Activated naive CD8-positive, alpha-beta T cell treated with anti-CD3 and anti-CD28 coated beads, Interleukin-2, amount 10 ng/mL, durations not matched to agents 7 days and 5 days (primary cell): ENCODE measurements at places on chromosomes 2 and 18.
A peak's percentile ranks its signal among the peaks of the same experiment; 100 is the strongest.

DNA sequence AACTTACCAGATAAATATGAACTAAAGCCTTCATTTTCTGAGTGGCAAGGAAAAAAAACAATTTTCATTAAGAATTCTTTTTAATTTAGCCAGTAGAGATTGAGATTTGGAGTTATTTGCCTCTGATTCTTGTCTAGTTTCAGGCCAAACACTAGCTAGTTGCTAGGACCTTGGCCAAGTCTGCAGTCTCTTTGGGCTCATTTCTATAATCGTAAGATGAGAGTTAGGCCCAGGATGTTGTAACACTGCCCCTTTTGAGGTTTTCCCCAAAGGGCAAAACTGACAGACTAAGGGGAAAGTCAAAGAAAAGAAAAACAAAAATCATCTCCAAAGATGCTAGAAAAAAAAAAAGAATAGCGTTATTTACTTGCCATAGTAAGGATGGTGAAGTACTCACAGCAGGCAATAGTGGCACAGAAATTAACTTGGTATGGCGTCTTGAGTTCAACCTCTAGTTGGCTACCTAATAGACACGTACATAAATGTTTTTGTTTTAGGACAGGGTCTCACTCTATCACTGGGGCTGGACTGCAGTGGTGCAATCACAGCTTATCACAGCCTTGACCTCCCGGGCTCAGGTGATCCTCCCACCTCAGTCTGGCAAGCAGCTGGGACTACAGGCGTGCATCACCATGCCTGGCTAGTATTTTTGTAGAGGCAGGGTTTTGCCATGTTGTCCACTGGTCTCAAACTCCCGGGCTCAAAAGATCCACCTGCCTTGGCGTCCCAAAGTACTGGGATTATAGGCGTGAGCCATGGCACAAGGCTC lies 23.0 kb upstream of the ADAM17 start:
- DNase-seq: no peak

GRCh38 chr18:38895560-38895959 lies 1330.0 kb upstream of the CELF4 start:
- DNase-seq: no peak

GRCh38 chr2:71951718-71952404 lies 195.8 kb downstream of the CYP26B1 start:
- no peak for DNase-seq

DNA sequence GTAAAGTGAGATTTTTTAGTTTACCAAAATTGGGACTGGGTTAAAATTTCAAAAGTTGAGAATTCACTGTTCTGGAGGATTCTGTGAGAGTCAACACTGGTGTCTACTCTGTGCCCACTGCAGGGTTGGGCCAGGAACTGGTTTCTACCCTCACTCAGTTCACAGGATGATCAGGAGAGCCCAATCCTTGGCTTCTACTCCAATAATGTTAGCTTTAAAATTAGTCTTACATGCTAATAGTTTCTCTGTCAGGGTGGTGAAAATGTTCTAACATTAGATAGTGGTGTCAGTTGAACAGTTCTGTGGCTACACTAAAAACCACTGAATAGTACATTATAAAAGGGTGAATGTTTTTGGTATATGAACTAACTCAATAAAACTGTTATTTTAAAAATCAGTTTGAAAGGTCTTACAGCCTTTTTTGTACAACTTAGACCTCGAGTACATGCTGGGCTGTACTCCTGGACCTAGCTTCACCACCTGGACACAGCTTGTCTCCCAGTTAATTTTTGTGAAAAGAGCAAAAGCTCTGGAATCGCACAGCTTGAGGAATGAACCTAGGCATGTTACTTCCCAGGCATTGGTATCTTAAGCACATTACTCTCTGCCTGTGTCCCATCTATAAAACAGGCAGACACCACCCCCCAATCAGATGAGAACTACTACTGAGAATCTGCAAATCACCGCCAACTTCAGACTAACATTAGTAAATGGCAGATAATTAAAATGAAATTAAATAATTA lies 44.4 kb downstream of the ACVR1 start:
- no peak for DNase-seq

DNA sequence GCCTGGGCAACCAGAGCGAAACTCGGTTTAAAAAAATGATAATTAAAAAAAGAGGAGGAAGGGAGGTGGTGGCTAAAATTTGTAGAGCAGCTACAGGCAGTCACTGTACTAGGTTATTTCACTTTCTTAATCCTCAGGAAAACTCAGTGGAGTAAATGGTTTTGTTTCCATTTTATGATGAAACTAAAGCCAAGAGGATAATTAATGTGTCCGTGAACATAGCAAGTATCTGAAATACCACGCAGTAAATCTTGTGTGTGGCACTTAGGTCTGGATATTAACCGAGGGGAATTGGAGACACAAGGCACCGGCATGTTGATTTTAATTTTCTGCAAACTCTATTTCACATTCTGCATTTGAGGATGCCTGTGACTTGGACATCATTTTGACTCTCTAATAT lies 14.5 kb downstream of the SH3BP4 start:
- DNase-seq: no peak

GRCh38 chr2:29871541-29871940 lies 49.8 kb downstream of the ALK start:
- no peak for DNase-seq

DNA sequence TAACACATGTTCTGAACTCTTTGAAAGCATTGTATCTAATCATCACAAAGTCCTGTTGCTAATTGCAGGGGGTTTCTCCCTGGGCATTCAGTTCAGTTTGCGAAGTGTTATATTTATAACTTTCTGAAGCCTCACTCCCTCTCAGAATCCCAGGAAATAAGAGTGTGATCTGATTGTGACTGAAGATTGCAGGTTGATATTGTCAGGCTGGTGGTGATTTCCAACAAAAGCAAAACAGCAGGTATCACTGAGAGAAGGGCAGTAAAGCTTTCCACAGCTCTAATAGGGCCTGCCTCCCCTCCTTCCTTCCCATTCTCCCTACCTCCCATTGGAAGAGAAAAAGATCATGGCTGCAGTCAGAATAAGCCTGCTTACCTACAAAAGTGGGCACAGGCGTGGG lies 466.7 kb upstream of the FSHR start:
- no peak for DNase-seq

- no peak for DNase-seq
Measured at GRCh38 chr2:1649103-1650084, 94.9 kb downstream of the PXDN start.

- DNase-seq: peak; percentile 70
Measured at GRCh38 chr2:84939426-84940087, 31.4 kb upstream of the KCMF1 start.

GRCh38 chr2:45259547-45260160 lies 250.4 kb upstream of the SIX2 start:
- DNase-seq: no peak

DNA sequence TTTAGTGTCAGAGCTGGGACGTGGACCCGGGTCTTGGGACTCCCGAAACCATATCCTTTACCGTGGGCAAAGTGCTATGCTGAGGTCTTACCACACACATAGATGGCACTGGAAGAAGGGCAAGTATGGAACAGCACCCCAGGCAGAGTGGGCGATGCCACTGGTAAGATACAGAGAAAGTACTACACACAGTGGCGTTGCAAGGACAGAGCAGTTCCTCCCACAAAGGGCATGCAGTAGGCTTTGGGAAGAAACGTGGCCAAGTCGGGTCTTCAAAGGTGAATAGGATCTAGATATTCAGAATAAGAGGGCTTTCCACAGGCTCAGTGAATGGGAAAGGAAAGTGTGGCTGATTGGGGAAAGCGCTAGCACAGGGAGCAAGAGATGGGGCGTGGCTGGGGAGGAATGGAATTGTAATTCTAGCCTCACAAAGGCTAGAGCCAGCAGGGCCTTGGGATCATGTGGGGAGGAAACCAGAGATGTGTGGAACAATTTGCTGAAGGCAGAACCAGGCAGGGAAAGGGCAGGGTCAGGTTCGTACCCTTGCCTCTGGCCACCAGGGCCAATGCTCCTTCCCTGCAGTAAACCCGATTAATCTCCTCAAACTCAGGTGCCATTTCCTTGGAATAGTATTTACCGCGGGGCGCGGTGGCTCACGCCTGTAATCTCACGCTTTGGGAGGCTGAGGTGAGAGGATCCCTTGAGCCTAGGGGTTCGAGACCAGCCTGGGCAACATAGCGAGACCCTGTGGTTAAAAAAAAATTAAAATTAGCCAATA lies 36.0 kb downstream of the PCBP1 start:
- DNase-seq: peak; percentile 29

GRCh38 chr2:101500180-101500579 lies 25.3 kb upstream of the RFX8 start:
- no peak for DNase-seq

DNA sequence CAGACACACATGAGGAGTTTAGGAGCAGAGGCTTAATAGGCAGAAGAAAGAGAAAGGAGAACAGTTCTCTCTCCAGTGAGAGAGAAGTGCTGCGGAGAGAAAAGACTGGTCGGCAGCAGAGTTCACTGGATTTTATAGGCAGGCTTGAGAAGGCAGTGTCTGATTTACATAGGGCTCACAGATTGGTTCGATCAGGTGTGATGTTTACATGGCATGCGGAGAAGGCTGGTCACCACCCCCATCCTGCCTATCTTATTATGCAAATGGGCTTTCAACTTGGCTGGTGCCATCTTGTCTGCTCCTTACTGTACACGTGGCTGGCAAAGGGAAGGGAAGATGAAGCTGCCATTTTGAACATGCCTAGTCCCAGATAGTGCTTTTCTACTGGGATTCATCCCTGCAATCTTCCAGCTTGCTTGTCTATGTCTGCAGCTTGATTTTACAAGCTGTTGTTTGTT lies 113.4 kb downstream of the AP1S3 start:
- DNase-seq: no peak

DNA sequence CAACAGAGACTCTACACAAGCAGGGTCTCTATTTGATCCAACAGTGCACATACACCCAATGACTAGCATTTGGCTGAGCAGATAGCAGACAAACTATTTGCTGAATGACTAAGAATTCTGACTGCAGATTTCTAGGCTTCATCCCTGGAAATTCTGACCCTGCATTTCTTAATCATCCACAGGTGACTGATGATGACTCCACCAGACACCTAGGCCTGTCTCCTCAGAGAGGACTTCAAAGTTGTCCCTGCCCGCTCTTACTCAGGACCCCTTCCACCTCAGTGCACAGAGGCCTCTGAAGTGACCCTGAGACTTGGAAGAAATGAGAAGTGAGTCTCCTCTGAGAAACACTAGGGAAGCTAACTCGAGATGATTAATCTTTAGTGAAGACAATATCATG lies 51.3 kb downstream of the SEPTIN10 start:
- DNase-seq: no peak

- DNase-seq: peak; percentile 67
Measured at GRCh38 chr2:241354668-241355658, 1.1 kb upstream of the FARP2 start.

GRCh38 chr2:110737783-110738182 lies 5.4 kb downstream of the ACOXL start:
- no peak for DNase-seq

GRCh38 chr2:224612578-224612977 lies 27.4 kb upstream of the CUL3 start:
- DNase-seq: no peak

- no peak for DNase-seq
Measured at GRCh38 chr2:210461401-210461800, 15.2 kb downstream of the LANCL1 start.

- DNase-seq: no peak
Measured at GRCh38 chr18:44229693-44230108, 451.0 kb upstream of the SETBP1 start.

DNA sequence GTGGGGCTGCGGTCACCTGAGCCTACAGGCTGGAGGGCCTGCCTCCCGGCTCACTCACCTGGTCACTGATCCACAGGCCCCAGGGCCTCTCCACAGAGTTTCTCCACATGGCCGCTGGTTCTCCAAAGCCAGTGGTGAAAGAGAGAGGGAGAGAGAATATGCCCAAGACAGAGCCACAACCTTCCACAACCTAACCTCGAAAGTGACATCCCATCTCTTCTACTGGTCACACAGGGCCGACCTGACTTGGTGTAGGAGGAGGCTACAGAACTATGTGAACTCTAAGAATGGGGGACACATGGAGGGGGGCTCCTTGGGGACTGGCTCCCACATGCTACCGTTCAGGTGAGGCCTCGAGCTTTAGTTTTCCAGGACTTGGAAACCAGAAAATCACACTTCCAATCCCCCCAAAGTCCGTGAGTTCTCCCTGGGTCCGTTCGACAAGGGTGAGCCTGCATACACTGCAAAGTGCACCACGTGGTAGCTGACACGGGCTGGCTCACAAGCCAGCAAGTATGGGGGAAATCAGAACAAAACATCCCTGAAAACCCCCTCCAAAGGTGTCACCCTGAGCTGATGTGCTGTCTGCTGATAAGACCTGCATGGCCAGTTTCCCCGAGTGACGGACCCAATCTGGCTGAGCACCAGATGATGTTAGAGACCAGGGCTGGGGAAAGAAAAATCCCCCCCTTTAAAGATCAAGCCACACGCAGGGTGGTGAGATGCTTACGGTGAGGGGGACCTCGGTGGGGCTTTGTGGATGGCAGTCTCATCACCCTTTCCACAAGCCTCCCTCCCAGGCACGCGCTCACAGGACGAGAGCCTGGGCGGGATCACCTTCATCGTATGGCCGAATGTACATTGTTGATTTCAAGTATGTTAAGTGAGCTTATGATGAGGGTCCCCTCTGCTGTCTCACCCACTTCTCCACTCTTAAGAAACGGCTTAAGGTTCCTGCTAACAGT lies 54.2 kb upstream of the SEMA4C start:
- DNase-seq: peak; percentile 60

DNA sequence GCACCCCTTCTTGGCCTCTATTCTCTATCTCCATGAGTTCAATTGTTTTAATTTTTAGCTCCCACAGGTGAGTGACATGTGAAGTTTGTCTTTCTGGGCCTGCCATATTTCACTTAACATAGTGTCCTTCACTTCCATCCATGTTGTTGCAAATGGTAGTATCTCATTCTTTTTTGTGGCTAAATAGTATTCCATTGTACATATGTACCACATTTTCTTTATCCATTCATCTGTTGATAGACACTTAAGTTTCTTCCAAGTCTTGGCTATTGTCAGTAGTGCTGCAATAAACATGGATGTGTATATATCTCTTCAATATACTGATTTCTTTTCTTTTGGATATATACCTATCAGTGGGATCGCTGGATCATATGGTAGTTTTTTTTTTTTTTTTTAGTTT lies 9.0 kb downstream of the STRADB start:
- no peak for DNase-seq

DNA sequence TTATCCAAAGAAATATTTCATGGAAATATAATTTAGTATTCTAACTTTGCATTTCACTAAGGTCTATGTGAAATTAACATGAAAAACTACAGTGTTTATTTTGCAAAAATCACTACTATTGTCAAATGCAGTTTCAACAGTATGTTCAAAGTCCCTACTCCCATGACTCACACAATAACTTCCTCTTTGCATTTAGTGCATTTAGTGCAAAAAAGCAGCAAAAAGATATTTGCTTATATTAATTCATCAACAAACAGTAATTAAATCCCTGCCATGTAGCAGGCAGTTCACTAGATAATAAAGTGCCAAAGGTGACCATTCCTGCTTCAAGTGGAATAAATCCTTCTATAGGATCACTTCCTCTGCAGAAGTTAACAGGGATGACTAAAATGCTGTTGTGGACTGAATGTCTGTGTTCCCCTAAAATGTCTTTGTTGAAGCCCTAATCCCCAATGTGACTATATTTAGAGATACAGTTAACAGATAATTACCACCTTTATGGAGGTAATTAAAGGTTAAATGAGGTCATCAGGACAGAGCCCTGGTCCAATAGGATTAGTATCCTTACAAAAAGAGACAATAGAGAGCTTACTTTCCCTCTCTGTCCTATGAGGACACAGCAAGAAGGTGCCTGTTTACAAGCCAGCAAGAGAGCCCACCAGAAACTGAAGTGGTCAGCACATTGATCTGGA lies 61.7 kb downstream of the STK39 start:
- no peak for DNase-seq

- DNase-seq: no peak
Measured at GRCh38 chr2:188238386-188238785, 53.3 kb upstream of the GULP1 start.
